Left ventricle myocardium superior (tissue), 1 donor: ENCODE measurements at places on chromosomes 12 and 14. TPM values are rescaled to one million over a fixed set of nuclear protein-coding genes. Genes with fewer than 3 reads are reported as not detected.

SLCO1B1 gene
- total RNA-seq = not detected

RERGL gene
- total RNA-seq = 0.94 TPM

NDUFA12 gene
- 379 TPM for total RNA-seq

CCER1 gene
- not detected for total RNA-seq

CDC42BPB gene
- total RNA-seq = 75.1 TPM

DNA sequence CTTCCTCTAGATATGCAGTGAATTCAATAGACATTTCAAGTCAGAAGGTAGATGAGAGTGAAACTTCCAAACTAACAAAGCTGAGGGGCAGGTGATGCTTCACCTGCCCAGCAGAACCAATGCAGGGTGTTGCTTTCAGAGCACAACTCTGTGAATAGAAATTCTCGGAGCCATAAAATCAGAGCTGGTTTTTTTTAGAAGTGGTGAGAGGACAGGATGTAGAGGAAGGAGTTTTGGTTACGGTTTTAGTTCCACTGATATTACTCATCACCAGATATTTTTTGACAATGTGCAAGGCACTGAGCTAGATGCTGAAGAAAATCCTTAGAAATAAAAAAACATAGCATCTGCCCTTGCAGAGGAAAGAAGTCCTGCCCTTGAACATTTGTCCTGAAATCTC, 62.2 kb downstream of the BMP4 start:
- DNase-seq = no peak

GRCh38 chr14:68884031-68885030, 91.5 kb upstream of the ZFP36L1 start:
- DNase-seq = peak; percentile 68

- DNase-seq = no peak
Measured at GRCh38 chr12:95574799-95575452, 23.6 kb upstream of the USP44 start.

DNA sequence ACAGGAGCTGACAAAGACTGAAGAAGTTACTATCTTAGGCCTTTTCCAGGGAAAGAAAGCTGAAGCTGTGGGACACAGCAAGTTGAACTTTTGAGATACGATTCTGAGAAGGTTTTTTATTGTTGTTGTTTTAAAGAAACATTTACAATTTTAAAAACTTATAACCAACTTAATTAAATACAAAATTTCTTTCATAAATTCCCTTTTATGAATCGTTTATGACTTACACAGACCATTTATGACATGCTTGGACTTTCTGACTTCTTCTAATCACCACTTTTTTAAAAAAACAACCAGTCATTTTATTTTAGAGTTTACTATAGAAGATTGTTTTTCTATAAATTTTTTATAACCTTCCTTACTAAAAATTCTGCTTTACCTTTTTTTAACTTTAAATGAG, 68.7 kb downstream of the DHRS2 start:
- DNase-seq = no peak

- peak; percentile 47 for DNase-seq
Measured at GRCh38 chr14:52043690-52044089, 25.2 kb downstream of the NID2 start.

DNA sequence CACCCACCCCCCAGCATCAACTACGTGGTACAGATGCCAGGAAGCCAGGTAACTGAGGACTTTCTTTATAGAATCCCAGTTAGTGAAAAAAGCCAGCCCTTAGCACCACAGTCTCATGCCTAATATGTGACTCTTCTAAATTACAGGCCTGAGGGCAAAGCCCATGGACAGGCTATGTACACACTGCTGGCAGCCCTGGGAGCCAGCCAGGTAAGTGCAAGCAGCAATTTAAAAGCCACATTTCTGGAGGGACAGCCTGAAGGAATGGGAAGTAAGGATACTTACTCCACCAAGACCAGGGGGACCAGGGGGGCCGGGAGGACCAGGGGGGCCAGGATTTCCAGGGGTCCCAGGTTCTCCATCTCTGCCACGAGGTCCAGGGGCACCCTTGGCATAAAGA, 7.0 kb downstream of the COL2A1 start:
- no peak for DNase-seq

DNA sequence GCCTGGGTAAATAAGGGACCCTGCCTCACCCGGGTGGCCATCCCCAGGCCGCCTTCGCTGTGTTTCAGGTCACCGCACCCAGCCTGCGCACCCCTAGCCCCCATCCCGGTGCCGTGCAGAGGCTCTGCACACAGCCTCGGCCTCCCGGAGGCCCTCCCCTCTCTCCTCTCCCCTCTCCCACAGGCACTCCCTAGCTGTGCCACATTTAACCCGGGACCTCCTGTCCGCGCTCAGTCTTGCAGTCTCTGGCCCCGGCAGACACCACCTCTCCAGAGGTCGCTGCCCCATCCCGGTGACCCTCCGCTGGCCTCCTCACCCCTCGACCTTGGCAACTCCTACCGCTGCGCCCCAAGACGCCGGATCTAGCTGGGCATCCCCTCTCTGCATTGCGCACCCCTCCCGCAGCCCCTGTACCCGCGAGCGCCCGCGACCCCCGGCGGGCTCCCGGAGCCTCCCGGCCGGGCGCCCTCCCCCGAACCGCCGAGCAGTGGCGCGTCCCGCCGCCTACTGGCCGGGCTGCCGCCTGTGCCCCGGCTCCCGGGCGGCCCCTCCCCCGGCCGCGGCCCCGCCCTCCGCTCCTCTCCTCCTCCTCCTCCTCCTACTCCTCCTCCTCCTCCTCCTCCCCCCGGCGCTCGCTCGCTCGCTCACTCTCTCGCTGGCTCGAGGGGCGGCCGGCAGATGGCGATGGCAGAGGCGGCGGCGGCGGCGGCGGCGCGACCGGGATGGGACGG, 120.7 kb downstream of the AACS start:
- peak; percentile 90 for DNase-seq

DNA sequence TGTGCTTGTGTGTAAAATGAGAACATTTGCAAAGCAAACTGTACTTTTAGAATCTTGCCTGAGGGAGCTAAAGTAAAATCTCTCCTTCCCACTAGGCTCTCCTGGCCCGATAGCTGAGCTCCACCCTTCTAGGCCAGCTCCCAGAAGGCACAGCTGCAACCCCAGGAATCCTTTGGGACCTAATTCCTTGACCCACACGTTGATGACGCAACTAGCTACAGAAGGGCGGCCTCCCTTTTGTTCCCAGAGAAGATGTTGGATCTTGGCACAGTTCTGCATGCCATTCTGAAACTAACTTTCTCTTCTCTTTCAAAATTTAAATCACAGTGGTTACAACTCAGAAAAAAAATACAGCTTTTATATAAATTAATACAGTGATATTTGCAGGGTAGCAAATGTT, 268.1 kb downstream of the EGLN3 start:
- DNase-seq = peak; percentile 69

DNA sequence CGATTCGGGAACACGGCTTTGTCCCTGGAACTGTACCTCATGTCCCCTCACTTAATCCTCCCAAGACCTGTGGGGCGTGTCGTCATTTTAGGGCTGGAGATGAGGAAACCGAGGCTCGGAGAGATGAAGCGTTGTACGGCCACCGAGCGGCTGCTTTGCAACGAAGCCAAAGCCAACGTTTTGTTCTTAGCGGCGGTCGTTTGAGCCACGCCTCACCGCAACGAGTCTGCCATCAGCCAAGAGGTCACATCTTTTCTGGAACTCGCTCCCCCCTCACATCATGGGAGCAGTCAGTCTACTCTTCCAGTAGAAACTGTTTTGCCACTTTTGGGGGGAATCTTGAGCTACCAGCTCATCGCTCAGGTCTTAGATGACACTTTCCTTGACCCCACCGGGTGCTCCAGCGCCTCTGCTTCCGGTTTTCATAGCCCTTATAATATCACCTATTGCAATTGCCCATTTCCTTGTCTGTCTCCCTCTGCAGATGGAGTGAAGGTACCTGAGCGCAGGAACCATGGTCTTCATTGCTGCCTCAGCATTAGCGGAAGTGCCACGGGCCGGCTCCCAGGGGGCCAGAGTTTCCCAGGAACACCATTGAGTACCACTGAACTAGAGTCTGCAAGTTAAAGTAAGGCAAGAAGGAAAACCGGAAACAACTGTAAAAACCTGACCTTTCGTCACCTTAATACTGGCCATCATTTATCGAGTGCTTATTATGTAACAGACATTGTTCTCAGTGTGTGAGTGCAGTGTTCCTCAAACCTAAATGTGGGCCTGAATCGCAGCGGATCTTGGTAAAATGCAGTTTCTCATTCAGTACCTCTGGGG, 19.6 kb downstream of the NINJ2 start:
- peak; percentile 58 for DNase-seq

- DNase-seq = peak; percentile 32
Measured at GRCh38 chr12:123070267-123071081, 80.4 kb downstream of the PITPNM2 start.

DNA sequence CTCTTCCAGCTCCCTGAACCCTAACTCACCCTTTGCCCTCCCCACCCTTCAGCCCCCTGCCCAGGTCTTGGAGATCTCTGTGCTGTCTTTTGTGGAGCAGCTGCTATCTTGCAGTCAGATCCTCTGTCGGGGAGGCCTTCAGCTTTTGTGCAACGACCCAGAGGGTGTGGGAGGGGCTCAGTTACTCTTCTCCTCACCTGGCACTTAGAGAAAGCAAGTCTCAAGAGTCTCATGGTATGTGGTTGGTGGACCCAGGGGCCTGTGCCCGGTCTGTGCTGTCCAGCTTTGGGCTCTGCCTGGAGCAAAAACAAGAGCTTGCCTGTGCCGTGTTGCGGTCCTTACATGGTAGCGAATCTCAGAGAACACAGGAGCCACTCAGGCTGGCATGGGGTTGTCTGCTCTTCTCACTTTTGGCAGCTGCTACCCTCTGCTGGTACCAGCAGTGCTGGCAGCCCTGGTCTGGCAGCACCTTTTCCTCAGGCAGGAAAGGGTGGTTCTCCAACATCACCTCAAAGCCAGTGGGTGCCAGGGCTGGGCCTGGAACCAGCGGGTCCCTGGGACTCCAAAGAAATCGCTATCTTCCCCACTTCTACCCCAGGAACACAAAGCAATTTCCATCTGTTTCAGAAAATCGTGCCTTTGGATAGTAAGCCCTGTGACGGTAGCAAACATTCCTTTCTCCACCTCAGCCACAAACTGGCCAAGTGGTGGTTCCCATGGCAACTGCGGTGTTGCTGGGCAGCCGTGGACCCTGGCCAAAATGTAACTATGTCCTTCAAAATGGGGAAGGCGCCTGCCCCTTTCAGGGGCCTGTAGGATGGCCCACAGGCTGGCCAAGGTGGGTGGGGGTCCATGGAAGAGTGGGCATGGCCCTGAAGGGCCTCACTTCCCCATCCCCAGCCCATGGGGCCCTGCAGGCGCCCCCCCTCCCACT, 90.0 kb downstream of the RIN3 start:
- DNase-seq = peak; percentile 55

DNA sequence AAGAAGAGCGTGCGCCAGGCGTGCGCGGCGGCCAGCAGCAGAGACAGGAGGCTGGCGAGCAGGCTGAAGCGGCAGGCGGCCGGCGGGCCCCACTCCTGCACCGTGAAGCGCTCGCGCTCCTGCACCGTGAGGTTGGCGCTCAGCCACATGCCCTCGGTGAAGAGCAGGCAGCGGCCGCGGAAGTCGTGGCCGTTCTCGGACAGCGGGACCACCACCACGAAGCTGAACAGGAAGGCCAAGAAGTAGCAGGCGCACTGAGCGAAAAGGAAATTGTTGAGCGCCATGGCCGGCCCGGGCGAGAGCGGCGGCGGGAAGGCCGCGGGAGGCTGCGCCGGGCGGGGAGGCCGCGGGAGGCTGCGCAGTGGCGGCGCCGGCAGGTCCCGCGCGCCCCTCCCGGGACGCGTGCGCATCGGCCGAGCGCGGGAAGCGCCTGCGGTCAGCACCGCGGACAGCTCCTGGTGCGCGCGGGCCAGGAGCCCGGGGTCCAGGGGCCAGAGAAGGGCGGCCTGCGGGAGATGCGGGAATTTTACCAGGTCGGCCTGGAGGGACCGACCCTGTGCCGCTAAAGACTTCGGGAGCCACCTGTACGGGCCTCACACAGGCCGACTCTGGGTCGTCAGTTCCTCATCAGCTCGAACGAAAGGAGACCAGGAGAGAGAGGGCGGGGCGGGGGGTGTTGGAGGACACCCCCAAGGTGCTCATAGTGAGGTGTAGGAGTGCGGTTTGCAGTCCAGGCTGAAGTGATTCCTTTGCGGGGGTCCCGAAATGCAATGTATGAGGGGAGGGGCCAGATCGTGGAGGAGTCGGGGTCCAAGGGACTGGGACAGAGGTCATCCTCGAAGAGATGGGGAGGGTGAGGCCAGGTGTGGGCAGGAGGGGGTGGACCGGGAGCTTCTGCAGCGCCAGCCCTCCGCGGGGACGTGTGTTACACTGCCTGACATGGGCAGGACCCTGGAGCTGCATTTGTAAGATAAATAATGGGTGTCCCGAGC, at the start of gene TMEM179:
TSS of gene TMEM179 (minus strand) at position 315 of the 992 bp plus-strand sequence. CDS start at position 284, 31 bp downstream.
- peak; percentile 65 for DNase-seq
